Adipocyte (in vitro differentiated cells): ENCODE measurements at places on chromosomes 16 and 17.

- DNase-seq, result no peak
These were observed 61.8 kb downstream of the TMEM114 start for GRCh38 chr16:8528471-8528870.

DNA sequence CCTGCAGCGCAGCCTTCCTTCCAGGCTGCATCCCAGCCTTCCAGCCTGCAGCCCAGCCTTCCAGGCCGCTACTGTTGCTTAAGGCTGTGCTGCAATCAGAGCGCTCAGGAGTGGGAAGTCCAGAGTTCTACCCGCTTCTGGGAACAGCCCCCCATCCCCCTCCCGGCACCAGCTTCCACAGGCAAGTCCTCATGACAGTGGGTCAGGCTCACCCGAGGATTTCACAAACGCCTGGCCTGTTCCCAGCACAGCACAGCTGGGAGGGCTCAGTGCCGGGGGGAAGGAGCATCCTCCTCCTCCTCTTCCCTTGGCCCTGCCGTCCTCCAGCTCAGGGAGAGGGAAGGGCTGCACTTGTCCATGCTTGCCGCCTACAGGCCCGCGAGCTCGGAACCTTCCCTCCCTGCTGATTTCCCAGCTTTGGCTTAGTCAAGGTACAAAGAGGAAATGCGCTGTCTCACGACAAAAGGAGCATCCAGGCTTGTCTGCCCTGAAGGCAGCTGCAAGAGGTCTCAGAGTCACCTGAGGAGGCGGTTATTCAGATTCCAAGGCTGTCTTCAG, 8.3 kb downstream of the SOCS3 start:
- DNase-seq, result peak; percentile 99

- no peak for DNase-seq
These were observed 9.9 kb upstream of the SPPL2C start for GRCh38 chr17:45834471-45835396.

DNA sequence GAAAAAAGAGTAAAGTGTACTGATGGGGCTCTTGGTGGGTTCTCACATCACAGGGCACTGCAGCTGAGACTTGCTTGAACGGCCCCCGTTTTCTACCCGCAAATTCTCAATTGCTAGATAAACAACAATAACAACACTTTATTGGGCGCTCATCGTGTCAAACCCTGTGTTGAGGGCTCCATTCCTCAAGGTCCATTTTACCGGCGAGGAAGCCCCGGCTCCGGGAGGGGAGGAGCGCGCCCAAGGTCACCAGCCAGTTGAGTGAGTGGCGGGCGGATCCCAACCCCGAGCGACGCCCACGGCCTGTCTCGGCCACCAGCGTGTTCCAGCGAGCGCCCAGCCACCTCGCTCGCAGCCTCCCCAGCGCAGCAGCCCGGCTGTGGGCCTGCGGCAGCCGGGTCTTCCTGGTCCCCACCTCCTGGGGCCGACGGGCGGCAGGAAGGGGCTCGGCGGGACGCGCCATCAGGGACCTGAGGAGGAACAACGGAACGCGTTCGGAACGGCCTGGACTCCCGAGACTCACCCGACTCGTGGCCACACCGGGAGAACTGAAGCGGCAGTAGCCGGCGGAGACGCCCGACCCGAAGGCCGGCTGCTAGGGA, 373 bp downstream of the CMC2 start:
- DNase-seq, result peak; percentile 80

- no peak for DNase-seq
These were observed 83.7 kb downstream of the ABCA8 start for GRCh38 chr17:68871447-68871846.

- no peak for DNase-seq
These were observed 34.4 kb upstream of the DNAH17 start for GRCh38 chr17:78611607-78612006.

DNA sequence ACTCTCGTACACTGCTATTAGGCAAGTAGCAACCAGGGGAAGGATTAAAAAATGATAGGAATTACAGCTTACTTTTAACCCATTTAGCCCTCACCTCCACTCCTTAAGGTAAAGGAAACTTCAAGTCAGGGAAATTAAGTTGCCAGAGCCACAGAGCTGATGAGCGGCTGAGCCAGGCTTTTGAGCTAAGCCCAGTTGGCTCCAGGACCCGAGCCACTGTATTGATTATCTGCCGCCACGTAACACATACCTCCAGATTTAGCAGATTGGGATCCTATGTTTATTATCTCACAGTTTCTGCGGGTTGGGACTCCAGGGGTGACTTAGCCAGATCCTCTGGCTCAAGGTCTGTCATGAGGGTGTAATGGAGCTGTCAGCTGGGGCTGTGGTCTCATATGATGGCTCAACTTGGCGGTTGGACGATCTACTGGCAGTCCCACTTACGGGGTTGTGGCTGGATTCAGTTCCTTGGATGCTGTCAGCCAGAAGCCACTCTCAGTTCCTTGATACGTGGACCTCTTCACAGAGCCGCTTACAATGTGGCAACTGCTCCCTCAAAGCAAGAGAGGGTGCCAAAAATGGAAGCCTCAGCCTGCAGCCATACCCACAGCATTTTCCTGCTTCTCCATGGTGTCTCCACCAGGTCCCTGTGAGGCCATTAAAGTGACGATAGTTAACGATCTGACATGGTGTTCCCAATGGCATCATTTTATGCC, 57.3 kb downstream of the TMEM186 start:
- no peak for DNase-seq

DNA sequence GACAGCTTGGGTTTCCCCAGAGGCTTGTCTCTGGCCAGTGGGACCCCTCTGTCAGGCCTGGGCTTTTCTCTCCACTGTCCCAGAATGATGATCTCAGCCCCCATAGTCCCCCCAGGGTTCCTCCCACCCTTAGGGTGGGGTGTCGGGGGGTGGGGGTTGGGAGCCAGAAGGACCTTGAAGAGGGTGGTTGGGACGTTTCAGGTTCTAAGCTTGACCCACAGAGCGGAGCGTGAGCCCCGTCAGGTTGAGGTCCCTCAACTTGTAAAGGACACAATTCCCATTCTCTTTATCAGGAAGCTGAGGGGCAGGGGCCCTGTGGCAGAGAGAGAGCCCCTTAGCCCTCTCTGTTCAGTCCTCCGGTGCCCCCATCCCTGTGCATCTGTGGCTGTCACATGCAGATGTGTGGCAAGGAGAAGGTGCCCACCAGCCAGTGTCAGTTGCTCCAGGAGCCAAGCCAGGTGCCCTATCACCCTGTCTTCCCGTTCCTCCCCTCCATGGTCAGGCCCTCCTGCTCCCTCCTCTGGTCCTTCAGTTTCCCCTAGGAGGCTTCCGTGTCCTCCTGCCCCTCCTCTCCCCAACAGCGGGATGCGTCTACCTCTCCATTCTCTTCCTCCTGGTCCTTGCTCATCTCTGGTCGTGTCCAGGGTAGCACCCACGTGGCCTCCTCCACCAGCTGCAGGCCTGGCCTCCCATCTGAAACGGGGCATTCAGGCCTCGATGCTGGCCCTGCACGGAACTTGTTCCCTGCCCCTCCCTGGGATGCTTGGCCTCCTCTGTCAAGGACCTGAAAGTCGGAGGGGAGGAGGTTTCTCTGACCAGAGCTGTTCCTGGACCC, 1.5 kb upstream of the NTN3 start:
- no peak for DNase-seq

GRCh38 chr17:18040261-18040858, 1.2 kb downstream of the GID4 start:
- DNase-seq, result peak; percentile 3

DNA sequence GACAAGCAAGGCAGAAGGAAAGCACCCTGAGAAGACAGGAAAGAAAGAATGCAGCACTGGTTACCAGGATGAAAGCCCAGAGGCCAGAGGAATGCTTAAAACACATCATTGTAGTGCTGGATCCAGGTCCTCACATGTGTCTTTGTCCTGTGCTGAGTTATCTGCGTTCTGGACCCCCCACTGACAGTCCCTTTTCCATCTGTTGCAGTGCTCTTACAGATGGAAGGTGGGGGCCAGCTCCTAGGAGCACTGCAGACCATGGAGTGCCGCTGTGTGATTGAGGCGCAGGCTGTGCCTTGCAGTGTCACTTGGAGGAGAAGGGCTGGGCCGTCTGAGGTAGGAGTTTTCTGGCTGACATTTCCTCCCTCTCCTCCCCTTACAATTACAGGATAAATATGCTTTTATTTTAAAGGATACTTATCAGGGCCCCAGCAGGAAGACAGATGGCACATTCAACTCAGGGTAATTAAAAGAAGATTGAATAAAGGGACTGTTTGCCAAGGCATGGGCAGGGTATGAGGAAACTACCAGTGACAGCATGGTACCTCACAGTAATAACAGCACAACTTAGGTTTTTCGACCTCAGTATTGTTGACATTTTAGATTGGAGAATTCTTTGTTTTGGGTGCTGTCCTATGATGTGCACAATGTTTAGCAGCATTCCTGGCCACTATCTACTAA, 3.0 kb downstream of the EME1 start:
- DNase-seq, result no peak

- DNase-seq, result no peak
These were observed 71.3 kb downstream of the SREBF1 start for GRCh38 chr17:17765359-17766076.

DNA sequence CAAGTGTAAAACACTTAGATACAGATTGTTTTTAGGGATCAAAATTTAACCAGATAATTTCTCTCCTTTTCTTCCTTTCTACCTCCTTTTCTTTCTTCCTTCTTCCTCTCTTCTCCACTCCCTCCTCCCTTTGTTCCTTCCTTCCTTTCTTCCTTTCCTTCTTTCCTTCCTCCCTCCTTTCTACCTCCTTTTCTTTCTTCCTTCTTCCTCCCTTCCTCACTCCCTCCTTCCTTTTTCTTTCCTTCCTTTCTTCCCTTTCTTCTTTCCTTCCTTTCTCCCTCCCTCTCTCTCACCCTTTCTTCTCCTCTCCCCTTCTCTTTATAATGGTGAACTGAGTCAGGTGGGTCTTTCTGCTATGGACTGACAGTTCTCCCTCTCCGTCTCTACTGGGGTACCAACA, 397.5 kb upstream of the CDH11 start:
- DNase-seq, result no peak

- DNase-seq, result no peak
These were observed 257.6 kb upstream of the SDK2 start for GRCh38 chr17:73901661-73902415.

DNA sequence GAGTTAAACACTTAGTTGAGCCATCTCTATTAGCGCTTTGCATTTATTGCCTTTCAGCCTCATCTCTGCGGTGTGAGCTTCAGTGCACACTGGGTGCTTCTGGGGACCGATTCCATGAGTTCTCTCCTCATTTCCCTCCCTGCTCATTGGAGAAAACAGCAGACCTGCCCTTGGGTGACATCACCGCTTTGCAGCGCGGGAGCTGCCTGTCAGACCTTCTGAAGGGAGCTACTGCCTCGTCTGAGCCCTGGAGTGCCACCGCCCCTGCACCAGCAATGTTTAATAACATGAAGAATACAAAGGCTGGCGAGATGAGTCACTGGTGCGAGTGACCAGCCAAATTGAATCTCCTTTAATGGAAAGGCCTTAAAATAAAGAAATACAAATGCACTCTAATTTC, 30.2 kb upstream of the CPPED1 start:
- peak; percentile 36 for DNase-seq

DNA sequence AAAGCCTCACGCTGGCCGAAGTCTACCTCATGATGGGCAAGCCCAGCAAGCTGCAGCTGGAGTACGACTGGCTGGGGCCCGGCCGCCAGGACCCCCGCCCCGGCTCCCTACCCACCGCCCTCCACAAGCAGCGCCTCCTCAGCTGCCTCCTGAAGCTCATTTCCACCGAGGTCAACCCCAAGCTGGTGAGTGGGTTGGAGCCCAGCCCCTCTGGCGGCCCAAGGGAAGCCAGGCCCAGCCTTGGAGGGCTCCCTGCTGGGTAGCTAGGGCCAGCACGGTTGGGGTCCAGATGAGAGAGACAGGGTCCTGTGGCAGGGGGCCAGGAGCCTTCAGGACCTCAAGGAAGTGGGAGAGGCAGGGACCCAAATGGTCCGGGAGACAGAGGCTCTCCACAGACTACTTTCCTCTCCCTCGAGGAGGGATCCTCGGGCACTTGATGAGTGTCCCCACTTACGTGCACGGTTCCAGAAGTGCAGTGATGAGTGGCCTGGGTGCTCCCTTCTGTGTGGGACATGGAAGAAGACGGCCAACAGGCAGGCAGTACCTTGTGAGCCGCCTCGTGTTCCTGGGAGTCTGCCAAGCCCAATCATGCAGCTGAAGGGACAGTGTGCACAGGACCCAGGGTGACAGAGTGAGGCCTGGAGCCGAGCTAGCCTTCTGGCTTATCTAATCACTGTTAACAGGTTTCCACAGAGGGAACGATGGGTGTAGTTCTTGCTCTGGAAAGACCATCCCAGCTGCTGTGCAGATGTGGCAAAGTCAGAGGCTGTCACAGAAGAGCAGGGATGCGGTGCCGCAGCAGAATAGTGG, 21.1 kb upstream of the JPT2 start:
- no peak for DNase-seq

DNA sequence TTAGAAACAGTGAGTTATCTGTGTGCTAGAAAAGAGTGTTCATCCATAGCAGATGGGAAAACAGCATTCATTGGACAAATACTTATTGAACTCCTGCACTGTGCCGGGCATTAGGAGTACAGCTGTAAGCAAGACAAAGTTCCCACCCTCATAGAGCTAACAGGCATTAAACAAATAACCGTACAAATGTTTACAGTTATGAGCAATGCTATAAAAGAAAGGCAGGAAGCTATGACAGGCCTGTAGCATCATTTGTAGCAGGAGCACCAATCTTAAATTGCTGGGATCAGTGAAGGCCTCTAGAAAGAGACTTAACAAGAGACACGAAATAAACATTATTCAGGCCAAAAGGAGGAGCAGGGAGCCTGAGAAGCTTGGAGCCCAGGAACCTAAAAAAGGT, 15.6 kb downstream of the SDR42E1 start:
- DNase-seq, result no peak
